ENCODE measurements at places on chromosomes 7 and 10.

- no peak for DNase-seq
Measured at GRCh38 chr10:102549549-102549948, 45.8 kb downstream of the SUFU start.

DNA sequence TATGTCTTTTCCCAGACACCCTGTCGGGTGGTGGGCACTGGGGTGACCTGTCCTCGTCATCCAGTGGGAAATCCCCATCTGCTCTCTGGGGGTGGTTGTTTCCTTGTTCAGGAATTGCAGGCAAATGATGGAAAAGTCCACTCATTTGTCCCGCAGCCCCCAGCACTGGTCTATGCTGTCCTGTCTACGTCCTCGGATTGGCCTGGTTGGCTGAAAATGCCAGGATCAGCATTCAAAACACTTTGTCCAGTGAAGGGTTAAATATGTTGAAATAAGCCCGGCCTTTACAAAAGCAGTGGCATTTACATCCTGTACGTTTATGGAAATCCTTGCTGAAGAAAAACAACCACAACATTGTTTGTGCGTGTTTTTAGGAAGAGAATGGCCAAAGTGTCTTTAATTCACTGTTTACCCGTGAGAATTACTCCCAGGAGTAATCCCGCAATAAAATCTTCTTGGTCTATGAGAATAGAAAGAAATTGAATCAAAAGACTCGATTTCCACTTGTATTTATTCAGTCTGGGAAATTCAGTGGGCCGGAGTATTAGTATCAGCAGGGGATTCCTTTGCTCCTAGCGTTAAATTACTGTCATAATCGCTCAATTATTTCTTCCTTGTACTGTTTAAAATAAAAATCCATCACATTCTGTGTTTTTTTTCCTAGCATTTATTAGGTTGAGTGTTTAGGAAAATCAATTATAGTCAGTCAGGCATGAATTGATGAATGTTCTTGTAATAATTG lies 116.8 kb upstream of the SH2B2 start:
- DNase-seq, result no peak

DNA sequence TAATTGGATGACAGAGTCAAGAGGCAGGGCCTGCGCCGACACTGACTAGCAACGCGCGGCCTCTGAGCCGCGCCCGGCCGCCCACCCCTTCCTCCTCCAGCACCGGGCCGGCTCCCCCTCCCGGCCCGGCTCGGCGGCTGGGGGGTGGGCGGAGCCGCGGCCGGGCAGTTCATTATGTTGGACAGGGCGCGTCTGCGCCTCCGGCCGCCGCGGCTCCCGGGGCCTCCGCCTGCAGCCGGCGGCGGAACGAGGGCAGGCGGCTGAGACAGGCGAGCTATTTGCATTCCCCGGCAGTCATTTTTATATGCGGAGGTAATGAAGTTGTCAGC lies 106.7 kb downstream of the SNX10 start:
- peak; percentile 58 for DNase-seq

GRCh38 chr10:47067949-47068940 lies 157.0 kb downstream of the PTPN20 start:
- DNase-seq, result no peak

DNA sequence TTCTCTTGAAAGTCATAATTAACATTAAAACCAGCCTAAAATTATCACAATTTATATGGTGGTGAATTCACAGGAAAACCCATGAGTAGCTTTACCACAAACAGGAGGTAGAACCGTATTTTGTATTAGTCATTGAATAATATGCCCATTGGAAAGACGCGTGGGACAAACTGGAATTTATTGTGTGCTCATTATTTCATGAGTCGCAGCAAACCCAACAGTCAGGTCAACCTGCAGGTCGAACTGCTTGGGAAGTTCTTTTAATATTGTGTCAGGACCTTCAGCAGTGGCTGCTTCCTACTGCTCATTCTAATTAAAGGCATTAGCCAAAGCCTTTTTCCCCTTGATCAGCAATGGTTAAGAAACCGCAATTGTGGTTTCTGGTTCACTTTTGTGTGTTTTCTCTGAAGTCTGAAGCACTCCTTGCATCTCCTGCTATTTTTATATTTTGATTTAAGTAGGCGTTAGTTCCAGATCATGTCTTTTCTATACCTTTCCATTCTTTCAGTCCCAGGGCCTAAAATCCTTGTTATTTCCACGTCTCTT lies 100.1 kb downstream of the RAB11FIP2 start:
- DNase-seq, result no peak

DNA sequence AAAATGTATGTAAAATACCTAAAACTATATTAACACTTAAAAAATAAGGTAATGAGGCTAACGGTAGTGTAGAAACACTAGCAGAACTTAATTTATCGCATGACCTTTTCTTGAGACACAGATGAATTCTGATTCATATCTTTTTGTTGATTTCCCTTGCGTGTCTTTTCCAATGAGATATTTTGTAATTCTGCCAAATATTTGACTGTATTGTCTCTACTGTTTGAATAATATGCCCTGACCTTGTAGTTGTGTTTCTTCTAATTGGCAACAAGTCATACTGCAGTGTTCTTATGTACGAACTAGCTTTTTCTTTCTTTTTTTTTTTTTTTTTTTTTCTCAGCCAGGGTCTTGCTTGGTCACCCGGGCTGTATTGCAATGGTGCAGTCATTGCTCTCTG lies 9.2 kb upstream of the ABCB1 start:
- DNase-seq, result no peak

- no peak for DNase-seq
Measured at GRCh38 chr7:48875045-48875916, 49.1 kb upstream of the CDC14C start.

GRCh38 chr10:52811776-52812175 lies 39.2 kb upstream of the MBL2 start:
- no peak for DNase-seq

DNA sequence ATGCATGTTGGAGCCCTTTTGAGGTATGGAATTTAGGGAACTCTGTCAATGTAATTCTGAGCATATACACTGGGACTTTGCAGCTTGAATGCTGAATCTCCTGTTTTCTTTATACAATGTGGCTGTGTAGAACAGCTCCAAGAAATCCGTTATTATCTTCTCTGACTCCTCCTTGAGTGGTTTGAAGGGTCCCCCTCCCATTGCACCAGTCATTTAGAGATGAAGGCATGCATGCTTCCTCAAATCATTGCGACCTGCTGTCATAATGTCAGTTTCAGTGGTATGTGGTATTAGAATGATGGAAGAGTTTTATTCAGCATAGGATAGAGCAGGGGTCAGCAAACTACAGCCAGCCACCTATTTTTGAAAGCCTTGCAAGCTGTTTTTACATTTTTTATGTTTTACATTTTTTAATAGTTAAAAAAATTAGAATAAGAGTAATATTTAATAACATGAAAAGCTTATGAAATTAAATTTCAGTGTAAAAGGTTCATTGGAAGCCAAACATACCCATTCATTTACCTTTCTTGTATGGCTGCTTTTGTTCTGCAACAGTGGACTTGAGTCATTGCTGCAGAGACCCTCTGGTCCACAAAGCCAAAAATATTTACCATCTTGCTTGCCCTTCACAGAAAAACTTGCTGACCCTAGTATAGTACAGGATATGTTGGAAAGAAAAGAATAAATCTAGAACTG lies 8.1 kb downstream of the STK17A start:
- DNase-seq, result no peak

DNA sequence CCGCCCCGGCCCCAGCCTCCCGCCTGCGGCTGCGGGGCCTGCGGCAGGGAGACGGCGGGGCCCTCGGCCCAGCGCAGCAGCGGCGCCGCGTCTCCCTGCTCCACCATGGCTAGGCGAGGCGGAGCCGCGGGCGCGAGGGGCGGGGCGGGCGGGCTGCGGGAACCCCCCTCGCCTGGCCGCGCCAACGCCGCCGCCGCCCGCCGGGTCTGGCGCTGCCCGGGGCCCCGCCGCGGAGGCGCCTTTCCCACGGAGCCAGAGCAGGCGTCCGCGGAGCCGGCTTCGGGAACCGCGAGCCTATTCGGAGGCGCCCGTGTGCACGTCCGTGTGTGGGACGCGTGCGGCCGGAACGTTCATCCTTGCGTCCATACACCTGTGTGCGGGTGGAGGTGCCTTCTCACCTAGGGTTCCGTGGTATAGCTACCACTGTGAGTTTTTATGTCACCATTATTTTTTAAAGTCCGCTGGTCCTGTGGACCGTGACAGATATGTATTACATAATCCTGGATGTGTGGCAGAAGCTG lies at the start of gene DENND11:
Gene DENND11, minus strand, starts transcription at position 120 of the 521 bp plus-strand sequence. Its CDS starts 13 bp downstream, at position 107.
- DNase-seq, result peak; percentile 74

- no peak for DNase-seq
Measured at GRCh38 chr10:64312876-64313275, 791.7 kb downstream of the REEP3 start.

- no peak for DNase-seq
Measured at GRCh38 chr7:4831723-4832495, 29.9 kb downstream of the PAPOLB start.

DNA sequence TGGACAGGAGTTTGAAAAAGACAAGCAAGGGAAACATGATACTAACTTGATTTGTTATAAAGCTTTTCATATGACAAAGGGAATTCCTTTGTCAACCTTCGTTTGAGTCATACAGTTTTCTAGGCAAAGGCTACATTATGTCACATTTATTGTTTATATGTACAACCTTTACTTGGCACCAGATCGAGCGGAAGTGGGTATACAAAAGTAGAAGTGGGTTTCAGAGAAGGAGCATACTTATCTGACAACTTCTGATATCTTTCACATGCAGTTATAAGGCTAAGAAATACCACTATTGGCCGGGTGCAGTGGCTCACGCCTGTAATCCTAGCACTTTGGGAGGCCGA lies 11.0 kb downstream of the STMP1 start:
- no peak for DNase-seq

DNA sequence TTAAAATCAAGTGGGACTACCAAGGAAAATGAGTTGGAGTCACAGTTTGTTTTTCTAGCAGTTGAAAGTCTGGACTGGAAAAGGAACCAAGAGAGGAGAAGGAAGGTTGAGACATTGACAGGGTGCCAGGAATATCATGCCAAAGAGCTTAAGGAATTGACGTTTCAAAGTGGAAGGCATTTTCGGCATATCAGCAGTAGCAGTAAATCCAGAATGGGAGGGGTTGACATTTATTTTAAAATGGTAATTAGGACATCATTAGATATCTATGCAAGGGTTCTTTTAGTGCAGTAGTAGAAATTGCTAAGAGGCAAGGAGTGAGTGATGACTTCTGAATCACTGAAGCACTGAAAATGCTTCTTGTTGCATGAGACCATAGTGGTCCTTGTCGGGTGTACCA lies 335.9 kb upstream of the PLXDC2 start:
- no peak for DNase-seq

GRCh38 chr10:117955176-117955575 lies 91.6 kb downstream of the RAB11FIP2 start:
- DNase-seq, result no peak

DNA sequence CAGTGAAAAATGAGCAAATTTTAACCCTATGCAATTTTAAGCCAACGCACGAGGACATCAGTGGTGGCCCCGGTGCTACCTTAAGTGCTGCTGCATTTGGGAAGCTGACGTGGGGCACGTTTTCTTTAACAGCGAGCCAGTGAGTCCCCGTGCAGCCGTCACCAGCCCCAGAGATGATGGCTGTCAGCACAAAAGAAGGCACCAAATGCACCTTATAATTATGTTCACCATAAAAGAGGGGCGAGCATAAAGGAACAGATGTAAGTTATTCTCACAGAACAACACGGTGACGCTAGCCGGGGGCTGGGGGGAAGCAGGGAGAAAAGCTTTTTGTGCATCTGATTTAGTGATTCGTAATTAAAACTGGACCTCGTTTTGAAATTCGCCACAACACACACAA lies 260.1 kb downstream of the DNAJB6 start:
- DNase-seq, result no peak

GRCh38 chr10:124168581-124168980 lies 75.2 kb upstream of the CHST15 start:
- DNase-seq, result peak; percentile 2

DNA sequence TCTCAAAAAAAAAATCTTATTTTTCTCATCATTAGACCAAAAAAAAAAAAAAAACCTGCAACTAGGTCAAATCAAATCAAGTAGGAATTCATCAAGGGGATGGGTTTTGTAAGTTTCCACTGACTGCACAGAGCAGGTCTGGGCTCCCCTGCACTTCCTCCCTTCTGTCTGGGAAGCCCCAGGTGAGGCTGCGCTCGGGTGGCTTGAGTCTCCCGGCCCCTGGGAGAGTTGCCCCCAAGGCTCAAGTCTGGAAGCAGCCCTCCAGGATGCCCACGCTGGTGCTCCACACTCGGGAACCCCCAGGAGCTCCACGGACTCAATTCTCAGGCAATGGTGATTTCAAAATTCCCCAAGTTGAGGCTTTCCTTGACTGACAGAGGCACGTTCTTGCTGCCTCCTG lies 41.7 kb upstream of the RBM33 start:
- no peak for DNase-seq

DNA sequence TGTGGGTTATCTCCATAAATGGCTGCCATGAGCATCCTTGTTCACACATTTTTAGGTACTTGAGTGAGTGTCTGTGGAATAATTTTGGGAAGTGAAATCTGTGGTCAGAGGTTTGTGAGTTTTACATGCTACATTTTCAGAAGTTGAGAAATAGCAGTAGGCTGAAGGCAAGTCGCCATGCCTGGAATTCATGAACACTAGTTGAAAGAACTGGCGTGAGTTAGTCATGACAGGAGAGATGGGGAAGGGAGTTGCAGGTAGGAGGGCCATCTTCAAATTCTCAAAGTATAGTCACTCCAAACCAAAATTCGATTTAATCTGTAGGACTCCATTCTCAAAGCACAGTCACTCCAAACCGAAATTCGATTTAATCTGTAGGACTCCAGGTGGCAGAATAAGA lies 89.6 kb downstream of the EGFR start:
- no peak for DNase-seq

- no peak for DNase-seq
Measured at GRCh38 chr10:132237871-132238270, 51.1 kb downstream of the DPYSL4 start.

- no peak for DNase-seq
Measured at GRCh38 chr10:11899067-11899876, 76.1 kb downstream of the PROSER2 start.

DNA sequence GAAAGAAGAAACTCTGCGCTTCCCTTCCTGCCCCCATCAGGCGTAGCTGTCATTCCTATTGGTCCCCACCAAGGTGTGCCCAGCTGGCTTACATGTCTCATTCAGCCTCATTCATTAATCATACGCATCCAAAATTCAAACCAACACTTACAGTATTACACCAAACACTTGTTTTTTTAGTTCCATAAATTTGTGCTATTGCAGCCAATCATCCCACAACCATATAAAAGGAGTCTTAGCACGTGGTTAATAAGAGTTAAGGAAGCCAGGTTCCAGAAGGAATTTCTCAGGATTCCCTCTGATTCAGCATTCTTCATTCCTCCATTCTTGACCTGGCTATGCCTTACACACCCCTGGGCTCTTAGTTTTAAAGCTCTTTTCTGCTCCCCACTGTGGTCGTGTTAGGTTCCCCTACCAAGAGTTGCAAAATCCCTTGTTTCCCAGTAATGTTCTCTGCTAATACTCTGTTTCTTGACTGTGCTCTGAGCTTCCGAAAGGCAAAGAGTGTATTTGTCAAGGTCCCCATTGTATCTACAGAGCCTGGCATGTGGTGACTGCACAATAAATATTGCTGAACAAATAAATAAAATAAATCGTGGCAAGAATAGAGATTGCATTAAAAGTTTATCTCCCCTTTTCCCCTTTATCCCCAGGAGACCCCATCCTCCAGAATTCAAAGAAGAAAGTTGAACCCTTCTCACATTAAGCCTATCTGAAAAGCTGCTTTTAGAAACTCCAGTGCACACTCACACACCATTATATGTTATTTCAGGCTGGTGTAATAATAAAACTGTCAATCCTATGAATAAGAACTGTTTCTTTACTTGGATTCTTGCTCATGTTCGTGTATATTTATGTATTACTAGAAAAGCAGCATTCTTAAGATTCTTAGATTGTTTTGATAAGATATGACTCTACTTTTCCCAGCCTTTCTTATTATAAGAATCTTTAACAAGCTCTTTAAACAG lies 514.4 kb downstream of the INHBA start:
- DNase-seq, result no peak
